ENCODE measurements at places on chromosomes 2 and 18.

DNA sequence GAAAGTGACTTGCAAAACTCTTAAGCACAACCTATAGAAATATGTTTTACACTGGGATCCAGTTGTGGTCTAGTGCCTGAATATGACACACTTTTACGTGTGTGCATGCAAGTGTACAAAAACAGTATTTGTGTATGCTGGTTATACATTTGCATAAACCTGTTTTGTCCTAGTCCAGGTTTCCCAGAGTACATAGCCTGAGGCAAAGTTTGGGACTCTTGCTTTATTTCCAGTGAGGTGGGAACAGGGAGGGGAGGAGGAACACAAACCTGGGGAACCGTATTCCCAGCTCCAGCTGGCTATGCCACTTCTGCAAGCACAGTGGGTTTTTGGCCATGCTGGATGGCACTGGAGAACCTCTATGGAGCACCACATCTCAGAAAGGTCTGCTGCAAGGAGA lies 481.1 kb upstream of the HS6ST1 start:
- no peak for DNase-seq

DNA sequence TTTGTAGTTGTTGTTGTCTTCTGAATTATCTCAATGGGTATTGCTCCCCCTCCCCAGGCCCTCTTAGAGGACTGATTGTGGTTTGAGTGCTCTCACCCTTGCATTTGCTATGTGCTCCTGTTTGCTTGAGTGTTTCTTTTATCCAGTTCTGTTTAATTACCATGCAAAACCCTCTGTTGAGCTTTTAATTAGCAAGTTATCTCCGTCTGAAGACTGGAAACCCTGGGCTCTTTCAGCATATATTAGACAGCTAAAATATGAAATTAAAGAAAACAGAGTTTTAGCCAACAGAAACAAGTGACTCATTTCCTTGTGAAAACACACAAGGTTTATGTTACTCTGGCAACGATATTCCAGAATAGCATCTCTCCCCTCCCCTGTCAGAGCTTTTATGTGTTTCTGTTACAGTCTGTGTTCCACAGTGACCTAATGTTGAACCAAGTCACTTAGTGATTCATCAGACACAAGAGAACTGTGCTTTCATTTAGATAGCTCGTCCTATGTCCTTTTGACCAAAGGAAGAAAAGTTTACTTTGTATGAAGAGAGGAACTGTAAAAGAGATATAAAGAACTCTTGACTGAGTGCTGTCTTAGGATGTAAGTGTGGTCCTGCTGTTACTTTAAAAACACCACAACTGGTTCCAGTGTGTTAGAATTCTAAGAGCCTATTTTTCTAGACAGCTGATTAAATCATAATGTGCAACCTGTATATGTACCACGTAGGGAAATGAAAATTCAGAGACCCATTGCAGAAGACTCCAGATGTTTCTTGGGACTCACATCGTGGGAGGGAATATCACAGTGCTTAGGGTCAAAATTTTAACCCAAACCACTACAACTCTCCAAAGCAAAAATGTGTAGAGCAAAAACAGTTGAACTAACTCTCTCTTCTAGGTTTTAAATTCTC lies 172.8 kb upstream of the RBMS1 start:
- DNase-seq: no peak

DNA sequence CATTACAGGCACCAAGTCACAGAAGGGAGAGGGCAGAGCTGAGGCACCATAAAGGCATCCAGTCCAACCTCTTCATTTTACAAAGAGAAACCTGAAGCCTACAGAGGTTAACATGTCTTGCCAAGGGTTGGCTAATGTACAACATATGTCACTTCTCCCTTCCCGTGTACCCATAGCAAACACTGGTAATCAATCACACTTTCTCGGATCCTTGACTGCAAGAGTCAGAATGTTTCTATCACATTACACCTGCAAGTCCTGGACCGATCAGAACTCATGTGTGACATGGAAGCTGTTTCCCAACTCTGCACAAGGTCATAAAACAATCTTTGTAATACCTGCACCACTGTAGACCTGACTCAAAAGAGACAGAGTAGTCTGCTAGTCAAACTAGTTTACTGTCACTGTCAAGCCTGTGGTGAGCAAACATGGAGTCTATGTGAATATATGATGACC lies 6.0 kb downstream of the ANKRD44 start:
- DNase-seq: no peak

DNA sequence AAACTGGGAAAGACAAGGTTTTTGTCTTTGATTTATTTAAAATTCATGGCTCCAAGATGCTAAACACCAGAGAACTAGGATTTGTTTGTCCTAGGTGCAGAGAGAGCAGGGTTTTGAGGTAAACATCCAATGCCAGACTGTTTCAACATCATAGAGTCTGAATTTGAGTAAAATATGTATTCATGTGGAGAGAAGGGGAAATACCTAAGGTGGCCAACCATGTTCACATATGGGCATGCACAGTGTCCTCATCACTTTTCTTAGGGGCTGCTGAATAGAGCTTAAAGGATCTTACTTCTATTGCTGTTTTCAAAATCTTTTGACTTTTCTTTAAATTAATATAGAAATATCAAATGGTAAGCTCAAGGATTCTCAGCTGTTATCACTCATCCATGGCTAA lies 287.0 kb upstream of the CCDC68 start:
- DNase-seq: no peak

DNA sequence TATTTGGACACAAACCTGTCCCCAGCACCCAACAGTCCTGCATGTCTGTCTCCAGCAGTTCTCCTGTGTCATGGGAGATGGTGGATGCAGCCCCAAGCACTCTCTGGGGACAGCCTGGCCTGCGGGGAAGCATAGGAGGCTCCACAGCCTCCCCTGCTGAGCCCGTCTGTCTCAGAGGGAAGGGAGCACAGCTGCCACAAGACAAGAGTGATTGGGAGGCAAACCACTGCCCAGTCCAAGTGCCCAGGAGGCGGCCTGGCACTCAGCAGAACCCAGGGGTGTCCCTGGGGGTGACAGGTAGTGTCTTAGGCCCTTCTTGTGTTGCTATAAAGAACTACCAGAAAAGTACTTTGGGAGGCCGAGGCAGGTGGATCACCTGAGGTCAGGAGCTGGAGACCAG lies 211.2 kb upstream of the MYT1L start:
- DNase-seq: no peak

DNA sequence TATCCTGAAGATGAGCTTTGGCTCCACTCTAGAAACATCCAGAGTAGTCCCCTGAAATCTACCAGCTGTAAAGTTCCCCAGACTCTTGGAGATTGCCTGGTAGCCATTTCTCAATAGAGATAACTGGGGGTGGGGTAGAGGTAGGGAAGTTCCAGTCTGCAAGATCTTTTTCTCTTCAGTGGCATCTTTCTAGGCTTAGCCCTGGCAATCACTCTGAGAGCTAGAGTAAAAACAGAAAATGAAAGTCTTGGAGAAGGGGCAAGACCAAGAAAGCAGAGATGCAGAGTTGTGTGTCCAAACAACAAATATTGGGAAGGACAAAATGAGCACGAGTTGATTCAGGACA lies 41.8 kb upstream of the LCLAT1 start:
- no peak for DNase-seq

DNA sequence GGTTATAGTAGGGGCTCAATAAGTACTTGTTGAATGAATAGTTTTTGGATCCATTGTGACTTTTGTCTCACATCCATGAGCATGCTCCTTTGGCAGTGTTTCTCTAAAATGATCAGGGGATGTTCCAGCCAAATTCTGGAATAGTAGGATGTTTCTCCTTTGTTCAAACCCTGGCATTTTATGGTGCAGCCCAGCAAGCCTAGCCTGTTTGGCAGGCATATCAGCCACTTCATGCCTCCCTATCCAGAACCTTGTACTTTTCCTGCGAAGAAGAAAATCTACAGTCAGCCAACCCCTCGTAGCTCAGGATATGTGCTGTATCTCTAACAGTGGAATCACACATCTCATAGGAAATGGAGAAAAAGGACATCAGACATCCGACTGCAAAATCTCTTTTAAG lies 27.1 kb upstream of the RPRD1A start:
- DNase-seq: no peak

GRCh38 chr2:187964746-187965145 lies 326.9 kb upstream of the GULP1 start:
- no peak for DNase-seq

DNA sequence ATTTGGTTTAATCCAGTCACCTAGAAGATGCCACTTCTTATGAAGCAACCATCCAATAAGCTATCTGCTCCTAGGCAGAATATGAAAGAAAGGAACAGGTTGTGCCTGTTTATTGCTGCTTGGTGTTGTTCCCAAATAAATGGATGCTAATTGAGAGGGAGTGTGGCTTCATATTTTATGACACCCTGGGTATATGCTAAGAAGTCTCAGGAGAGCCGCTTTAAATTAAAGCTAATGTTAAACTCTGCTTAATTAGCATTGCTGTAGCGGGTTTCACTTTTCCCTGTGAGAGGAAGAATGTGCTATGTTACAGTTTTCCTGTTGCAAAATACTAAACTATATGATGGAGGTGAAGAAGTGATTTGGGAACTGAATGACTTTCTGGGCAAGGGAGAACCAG lies 48.7 kb upstream of the TANK start:
- no peak for DNase-seq

- DNase-seq: no peak
Observed at GRCh38 chr2:168566974-168567665, 111.0 kb downstream of the CERS6 start.

- no peak for DNase-seq
Observed at GRCh38 chr2:8394131-8394530, 287.7 kb upstream of the ID2 start.

DNA sequence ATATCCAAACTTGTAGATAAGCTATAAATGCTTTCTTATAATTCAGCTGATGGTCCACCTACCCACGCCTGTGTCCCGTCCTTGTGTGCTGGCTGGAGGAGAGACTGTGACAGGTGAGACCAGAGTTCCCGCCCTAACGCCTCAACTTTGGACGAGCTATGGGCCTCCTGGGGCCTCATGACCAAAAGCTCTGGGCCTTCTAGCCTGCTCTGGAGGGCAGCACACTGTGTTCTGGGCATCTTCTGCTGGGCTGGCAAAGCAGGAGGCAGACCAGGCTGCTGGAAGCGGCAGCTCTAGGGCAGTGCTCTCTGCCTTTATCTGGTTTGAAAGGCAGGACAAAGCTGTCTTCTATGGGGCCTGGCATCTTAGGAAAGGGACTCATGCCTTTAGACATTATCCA lies 26.0 kb upstream of the PAX8 start:
- DNase-seq: no peak

DNA sequence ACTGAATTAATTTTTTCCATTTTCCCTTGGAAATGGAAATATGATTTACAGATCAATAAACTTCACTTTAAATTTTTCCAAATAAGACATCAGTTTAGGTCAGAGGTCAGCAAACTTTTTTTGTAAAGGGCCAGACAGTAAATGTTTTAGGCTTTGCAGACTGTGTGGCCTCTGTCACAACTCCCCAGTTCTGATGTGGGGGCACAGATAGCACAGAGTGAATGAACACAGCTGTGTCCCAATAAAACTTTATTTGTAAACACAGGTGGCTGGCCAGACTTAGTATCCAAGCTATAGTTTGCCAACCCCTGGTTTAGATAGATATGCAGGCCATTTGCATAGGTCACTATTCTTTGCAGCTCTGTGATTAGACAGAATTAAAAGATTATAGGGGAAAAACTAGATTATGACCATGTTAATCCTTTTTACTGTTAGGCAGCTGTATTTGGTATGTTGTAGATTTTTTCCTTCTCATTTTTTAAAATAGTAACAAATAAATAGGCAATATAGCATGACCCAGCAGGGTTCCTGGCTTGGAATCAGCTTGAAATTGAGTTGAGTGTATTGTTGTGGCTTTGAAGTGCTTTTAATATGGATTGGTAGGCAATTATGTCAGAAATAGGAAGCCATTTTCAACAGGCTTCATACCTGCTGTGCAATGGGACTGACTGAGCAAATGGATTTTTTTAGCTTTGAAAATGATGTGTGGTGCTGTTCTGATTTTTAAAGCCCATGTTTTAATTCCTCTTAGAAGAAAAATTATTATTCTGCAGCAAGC lies 59.7 kb downstream of the WDSUB1 start:
- no peak for DNase-seq

GRCh38 chr2:208363485-208363884 lies 43.1 kb upstream of the PTH2R start:
- DNase-seq: no peak

DNA sequence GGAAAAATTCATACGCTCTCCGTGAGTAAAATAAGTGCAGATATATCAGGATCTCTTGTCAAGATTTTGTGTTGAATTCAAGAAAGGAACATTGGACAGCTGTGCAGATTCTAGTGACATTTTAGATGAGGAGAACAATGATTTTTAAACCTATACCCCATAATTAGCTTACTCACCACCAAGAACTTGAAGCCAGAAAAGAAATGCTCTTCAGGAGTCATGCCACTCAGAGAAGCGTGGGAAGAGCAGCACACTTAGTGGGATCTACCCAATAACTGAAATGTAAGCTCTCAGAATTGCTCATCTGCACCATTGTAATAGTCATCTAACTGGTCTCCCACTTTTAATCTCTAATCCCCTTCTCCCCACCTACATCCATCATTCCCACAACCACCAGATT lies 9.2 kb upstream of the ERMN start:
- no peak for DNase-seq

- DNase-seq: no peak
Observed at GRCh38 chr2:207219676-207220501, 54.1 kb upstream of the KLF7 start.

GRCh38 chr2:71073475-71073874 lies 5.0 kb downstream of the NAGK start:
- DNase-seq: no peak

GRCh38 chr2:142865924-142866323 lies 11.5 kb upstream of the KYNU start:
- DNase-seq: no peak
